ENCODE measurements at places on chromosomes 7 and 10. TPM values are rescaled to one million over a fixed set of nuclear protein-coding genes. Genes with fewer than 3 reads are reported as not detected.

The ZP3 gene
- 6.1 TPM for total RNA-seq

The INSYN2A gene
- under 0.01 TPM for total RNA-seq

The AZGP1 gene
- 2.2 TPM for total RNA-seq

The TRPV5 gene
- not detected for total RNA-seq

The RNF32 gene
- total RNA-seq: 1.7 TPM

The PRLHR gene
- total RNA-seq: not detected

GRCh38 chr10:602391-603005, 87.0 kb downstream of the DIP2C start:
- no peak for DNase-seq

- no peak for DNase-seq
Measured at GRCh38 chr10:103145046-103145445, 48.0 kb downstream of the NT5C2 start.

- DNase-seq: no peak
Measured at GRCh38 chr10:76161301-76161582, 729.8 kb downstream of the LRMDA start.

DNA sequence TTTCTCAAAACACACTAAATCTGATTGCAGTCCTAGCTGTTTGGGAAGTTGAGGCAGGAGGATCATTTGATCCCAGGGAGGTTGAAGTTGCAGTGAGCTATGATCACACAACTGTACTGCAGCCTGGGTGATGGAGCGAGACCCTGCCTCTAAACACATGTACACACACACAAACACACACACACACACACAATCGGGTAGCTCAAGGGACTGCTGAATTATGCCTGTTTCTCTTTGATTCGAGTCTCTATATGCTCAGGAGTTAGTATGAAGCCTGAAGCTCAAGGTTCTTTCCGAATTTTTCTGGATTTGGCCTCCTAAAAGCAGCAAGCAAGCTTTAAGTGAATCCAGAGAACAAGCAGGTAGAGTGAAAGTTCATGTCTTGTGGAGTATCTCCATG, 22.5 kb downstream of the PRTFDC1 start:
- DNase-seq: no peak

DNA sequence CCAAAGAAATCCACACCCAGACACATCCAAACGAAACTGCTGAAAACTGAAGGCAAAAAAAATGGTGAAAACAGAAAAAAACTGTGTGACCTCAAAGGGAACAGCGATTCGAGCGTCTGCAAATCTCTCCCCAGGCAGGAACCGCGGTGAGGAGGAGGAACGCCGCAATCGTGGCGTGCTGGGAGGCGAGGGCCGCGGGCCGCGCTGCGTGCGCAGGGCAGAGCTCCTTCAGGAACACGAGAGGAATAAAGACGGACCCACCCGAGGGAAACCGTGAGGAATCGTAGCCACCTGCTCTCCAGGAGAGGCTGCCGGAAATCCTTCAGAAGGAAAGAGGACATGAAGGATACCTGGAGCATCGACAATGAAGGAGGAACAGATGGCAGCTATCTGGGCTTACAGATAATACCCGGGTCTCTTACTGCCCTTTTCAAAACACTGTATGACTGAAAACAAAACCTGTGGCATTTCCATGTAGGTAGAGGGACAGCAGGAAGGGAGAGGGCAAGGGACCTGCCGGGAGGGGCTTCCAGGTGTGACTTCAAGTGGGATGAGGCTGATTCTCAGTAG, 266.0 kb downstream of the MAD1L1 start:
- no peak for DNase-seq

DNA sequence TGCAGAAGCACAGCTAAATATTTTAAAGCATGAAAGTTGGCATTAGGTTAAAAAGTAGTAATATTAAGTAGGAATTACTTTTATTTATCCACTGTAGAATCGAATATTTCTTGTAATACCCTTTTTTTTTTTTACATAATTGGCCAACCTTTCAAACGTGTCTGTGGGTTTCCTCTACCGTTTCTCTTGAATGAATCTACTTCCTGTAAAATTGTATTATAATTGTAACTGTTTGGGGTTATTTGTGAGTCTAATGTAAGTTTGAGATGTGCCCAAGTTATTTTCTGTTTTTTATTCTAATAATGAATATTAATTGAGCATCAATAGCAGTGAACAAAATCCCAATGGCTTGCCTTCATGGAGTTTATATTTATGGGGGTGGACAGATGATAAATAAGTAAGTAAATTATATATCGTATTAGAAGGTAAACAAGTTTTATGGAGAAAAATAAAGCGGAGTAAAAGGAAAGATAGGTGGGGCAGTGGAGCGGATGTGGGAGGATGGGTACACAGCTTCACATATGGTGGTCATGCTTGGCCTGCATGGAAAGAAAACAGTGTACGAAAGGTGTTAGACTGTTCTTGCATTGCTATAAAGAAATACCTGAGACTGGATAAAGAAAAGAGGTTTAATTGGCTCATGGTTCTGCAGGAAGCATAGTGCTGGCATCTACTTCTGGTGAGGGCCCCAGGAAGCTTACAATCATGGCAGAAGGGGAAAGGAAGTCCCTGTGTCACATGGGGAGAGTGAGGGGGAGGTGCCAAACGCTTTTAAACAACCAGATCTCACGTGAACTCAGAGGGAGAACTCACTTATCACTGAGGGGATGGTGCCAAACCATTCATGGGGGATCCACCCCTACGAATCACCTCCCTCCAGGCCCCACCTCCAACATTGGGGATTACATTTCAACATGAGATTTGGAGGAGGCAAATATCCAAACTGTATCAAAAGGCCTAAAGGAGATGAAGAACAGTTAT, 5.4 kb downstream of the TSPAN13 start:
- DNase-seq: no peak

DNA sequence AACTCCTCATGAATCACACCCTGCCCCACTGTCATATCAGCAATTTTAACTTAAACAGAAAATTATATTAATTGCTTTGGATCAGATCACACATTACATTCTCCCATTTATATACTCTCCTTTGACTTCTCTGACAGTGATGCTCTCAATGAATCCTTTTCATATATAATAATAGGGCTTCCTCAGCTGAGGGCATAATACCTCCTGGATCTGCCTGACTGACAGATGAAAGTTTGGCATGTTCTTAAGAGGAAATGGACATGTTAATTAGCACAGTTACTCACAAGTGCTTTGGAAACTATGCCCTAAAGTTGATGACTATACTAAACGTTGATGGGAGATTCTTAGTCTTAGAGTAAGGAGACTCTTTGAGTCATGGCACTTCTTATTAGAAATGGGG, 478.2 kb upstream of the LRRN3 start:
- no peak for DNase-seq

GRCh38 chr10:92184977-92185376, 105.9 kb downstream of the CPEB3 start:
- DNase-seq: no peak

GRCh38 chr10:69890065-69890847, 88.5 kb downstream of the COL13A1 start:
- DNase-seq: no peak
